ENCODE measurements at places on chromosomes 1 and 21. TPM values are rescaled to one million over a fixed set of nuclear protein-coding genes. Genes with fewer than 3 reads are reported as not detected.

GRCh38 chr1:59025898-59026426 is 242.1 kb upstream of the JUN start:
- DNase-seq: no peak

DNA sequence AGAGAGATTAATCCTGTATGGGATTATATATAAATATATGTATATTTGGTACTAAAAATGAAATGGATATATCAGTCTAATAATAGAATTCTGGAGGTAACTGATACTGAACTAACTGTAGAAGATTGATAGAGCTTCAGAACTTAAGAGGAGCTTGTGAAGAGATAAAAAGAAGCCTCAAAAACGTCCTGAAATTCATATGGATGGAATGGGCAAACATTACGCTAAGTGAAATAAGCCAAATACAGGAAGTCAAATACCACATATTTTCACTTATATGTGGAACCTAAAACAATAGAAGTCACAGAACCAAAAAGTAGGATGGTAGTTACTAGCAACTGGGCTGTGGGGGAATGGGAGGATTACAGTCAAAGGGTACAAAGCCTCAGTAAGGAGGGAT is 36.0 kb upstream of the ADGRL4 start:
- DNase-seq: no peak

DNA sequence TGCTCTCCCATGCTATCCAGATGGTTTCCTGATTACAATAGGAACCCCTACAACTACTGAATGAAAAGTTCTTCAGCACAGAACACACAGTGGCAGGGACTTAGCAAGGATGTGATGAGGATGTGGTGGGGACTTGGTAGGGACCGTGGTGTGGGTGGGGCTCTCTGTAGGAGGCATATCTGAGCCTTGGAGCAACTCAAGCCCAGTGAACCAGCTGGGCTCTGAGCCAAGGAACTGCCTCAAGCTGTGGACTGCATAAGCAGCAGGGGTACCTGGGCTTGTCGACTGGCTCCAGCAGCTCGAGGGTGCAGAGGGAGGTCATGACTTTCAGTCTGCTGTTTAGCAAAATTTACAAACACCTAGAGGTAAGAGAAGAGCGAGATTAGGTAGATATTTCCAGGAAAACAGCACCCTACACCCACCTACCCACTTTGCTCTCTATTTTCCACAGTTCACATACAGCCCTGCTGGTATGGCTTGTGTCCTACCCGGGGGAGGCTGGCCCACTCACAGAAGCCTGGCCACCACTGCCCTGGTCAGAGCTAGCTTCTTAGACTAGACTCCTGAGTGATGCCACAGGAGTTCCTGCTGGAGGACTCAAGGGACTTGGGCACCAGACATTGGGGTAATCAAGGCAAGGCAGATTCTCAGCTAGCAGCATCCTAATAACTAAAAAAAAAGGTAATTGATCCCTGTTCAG is 86.8 kb upstream of the GCLM start:
- no peak for DNase-seq

- DNase-seq: no peak
These were observed 1225.8 kb upstream of the PRMT6 start for GRCh38 chr1:105830571-105831146.

DNA sequence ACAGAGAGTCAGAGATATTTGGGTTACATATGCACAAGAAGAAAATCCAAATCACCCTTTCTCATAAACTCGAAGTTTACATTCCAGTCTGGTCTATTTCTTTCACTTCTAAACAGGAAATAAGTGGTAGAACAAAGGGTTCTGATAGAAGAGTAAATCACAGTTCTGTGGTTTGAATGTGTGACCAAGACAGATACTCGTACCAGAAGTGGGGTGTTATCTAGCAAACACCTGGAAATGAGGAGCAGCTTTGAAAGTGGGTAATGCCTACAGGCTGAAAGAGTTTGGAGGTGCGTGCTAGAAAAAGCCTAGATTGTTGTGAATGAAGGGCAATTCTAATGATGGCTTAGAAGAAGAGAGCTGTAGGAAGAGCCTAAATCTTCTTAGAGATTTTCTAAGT is 74.7 kb downstream of the FH start:
- no peak for DNase-seq

- no peak for DNase-seq
These were observed 106.0 kb downstream of the PCNX2 start for GRCh38 chr1:233189526-233189925.

- no peak for DNase-seq
These were observed 141.1 kb upstream of the IRF2BP2 start for GRCh38 chr1:234750922-234751627.

DNA sequence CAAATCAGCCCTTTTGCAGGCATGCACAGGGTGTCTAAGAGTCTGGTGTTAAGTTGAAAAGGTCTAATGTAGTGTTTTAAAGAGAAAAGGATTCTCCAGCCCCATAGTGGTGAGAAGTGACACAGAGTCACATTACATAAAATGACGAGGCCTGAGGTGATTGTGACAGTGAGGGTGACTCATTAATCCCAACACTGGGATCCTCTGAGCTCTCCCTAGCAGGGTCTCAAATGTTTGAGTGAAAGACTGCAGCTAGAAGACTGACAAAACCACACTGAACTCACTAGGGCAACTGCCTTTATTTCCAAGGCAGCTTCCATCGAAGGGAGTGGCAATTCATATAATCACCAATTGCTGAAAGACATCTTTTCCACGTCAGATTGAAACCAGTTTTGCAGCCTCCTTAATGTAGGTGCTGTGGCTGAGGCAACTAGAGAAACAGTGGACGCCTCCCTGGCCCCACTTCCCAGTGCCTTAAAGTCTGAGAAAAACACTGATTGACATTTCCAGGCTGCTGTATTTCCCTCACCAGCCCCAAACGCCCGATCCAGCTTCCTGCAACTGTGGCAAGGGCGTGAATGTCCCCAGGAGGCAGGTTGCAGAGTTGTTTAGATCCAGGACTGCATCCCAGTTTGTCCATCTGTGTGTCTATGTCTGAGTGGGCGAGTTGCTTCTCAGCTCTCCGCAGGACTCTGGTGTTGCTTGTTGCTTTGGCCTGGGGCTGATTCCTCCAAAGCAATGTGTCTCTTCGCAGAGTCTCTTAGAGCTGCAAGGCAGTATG is 81.4 kb downstream of the RUNX1 start:
- no peak for DNase-seq

DNA sequence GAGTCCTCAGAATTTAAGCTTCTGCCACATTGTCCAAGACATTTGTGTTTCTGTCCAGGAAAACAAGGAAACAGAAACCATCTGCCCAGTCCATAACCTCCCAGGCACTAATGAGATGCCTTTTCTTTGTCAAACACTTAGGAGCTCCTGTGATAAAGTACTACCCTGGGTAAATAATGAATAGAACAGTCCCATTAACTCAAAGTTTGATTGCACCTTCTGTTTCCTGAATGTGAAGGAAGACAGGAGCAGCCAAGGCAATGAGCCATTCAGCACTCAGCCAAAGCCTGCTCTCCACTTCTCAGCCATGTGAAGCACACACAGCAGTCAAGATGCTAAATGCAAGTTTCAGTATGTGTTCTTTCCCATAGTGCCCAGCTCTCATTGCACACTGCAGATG is 199.8 kb downstream of the SEC16B start:
- DNase-seq: no peak

- DNase-seq: no peak
These were observed 8.3 kb upstream of the PRKCZ start for GRCh38 chr1:2041887-2042286.

DNA sequence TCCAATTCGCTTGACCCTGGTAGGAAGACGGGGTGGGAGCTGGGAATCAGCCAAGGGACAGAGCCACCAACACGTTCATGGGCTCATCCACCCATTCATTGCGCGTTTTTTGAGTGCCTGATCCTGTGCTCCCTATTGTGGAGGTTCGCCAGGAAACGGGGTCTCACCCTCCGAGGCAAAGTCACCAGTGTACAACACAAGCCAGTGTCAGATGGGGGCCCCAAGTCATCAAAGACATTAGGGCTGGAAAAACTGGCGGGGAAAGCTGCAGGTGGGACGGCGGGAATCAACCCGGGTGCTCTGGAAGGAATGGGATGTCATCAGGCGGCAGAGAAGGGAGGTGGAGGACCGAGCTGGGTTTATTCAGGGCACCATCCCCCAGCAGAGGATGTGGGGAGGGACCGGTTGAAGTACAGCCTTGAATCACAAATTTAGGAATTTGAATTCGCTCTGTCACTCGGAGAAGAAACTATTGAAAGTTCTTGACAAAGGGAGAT is 667 bp upstream of the NID1 start:
- DNase-seq: no peak

DNA sequence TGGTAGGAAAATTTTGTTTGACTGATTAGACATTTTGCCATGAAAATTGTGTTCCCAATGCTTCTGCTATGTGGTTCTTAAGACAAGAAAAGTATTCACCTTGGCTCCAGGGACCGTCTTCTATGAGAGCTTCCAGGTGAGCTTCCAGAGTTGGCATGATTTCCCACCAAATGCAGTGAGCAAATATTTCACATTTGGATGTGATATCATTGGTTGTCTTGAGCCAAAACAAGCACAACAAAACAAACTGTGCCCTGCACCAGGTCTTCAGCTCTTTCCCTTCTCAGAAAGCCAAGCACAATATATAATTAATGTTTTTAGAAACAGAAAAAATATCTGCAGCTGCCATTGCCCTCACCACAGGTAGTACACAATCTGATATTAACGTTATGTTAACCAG is 1009.0 kb downstream of the PLA2G4A start:
- no peak for DNase-seq

GRCh38 chr1:22585471-22585870 is 22.2 kb downstream of the EPHA8 start:
- no peak for DNase-seq

GRCh38 chr1:223456747-223457146 is 63.5 kb downstream of the CCDC185 start:
- DNase-seq: no peak

DNA sequence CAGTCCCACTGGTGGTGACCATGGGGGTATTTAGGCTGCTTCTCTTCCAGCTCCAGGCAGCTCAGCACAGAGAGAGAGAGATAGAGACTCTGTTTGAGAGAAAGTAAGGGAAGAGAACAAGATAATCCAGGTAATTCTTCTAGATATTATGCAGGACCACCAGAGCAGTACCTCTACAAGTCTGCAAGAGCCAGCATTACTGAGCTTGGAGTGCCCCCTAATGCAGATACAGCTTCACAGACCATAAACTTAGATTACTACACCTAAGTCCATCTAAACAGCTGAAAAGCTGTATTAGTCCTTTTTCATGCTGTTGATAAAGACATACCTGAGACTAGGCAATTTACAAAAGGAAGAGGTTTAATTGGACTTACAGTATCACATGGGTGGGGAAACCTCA is 570.3 kb downstream of the LRRIQ3 start:
- DNase-seq: no peak

DNA sequence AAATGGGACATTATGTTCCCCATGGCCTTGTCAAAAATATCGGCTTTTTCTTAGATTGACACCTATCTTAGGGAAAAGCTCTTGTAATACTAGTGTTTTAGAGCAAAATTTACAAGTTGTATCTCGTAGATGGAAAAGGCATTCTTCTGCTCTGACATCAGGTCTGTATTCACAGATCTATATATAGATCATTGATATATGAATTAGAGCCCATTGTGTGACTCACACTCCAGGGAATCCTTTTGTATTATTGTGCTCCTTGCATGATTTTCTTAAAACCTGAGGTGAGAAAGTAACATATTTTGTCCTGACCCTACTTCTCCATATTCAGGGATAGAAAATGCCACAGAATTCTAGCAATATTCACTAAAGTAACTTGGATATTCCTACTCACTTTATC is 1160.8 kb upstream of the B3GALT2 start:
- no peak for DNase-seq

DNA sequence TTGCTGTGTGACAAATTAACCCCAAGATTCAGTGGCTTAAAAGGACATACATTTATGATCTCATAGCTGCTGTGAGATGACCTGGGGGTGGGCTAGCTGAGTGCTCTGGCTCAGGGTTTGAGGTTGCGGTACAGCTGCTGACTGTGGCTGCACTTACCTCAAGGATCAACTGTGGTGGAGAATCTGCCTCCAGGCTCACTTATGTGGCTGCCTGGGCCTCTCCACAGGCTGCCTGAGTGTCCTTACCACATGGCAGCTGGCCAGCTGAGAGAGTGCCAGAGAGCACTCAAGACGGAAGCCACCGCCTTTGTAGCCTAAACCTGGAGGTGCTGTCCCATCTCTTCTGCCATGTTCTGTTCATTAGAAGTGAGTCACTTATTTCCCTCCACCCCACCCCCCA is 5.7 kb downstream of the LRRC71 start:
- peak; percentile 67 for DNase-seq

DNA sequence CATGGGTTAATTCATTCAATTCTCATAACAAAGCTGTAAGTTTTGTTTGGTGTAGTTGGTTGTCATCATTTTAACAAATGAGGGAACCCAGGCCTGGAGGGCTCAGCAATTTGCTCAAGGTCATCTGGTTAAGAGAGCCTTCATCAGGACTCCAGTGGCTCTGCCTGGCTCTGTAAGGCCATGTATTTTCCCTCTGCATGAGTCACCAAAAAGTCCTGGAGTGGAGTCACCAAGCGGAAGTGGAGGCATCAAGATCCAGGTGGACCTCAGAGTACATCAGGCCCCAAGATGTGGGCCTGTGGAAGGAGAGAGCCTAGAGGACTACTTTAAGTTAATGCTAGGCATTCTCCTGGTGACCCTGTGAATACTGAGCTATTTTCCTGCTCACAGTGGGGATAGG is 30.0 kb upstream of the RBM15 start:
- no peak for DNase-seq

- DNase-seq: peak; percentile 31
These were observed 3.9 kb downstream of the TMEM125 start for GRCh38 chr1:43273708-43274107.

GRCh38 chr1:54859700-54860391 is 27.1 kb downstream of the DHCR24 start:
- no peak for DNase-seq

GRCh38 chr1:1267488-1268283 is 6.0 kb downstream of the UBE2J2 start:
- DNase-seq: no peak

GRCh38 chr1:50697440-50698421 is 262.3 kb downstream of the FAF1 start:
- no peak for DNase-seq

- no peak for DNase-seq
These were observed 122.8 kb upstream of the USP24 start for GRCh38 chr1:55337801-55338447.

GRCh38 chr1:194829492-194829891 is 1643.1 kb upstream of the B3GALT2 start:
- no peak for DNase-seq

ZNF691 gene
- total RNA-seq: 9.8 TPM

ROR1 gene
- 30.9 TPM for total RNA-seq

AMPD1 gene
- total RNA-seq: not detected

MYBPH gene
- not detected for total RNA-seq

DTL gene
- total RNA-seq: 1.2 TPM

TMEM54 gene
- total RNA-seq: 23.8 TPM

ITPKB gene
- 31.8 TPM for total RNA-seq

PLA2G2F gene
- not detected for total RNA-seq

L1TD1 gene
- 0.68 TPM for total RNA-seq

All from aorta (tissue), 5 donors.